Caco-2 (cell line): ENCODE measurements at places on chromosomes 1 and 21. TPM values are rescaled to one million over a fixed set of nuclear protein-coding genes. Genes with fewer than 3 reads are reported as not detected.

DNA sequence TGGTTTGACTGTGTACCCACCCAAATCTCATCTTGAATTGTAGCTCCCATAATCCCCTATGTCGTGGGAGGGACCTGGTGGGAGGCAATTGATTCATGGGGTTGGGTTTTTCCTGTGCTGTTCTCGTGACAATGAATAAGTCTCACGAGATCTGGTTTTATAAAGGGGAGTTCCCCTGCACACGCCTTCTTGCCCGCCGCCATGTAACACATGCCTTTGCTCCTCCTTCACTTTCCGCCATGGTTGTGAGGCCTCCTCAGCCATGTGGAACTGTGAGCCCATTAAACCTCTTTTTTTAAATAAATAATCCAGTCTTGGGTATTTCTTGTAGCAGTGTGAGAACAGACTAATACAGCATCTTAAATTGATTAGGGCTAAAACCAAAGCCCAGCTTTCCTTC lies 22.6 kb upstream of the RERE start:
- DNase-seq, result no peak
- no peak overlapping the region for H3K4me3 ChIP-seq
- H3K27ac ChIP-seq, result no peak overlapping the region
- H3K27me3 ChIP-seq, result no peaks in the 10 kb centered on the region
- no peaks in the 10 kb centered on the region for H3K4me1 ChIP-seq

- H3K27me3 ChIP-seq, result no peaks in the 10 kb centered on the region; the same call in 1 of the 2 replicates
- no peak overlapping the region for H3K4me3 ChIP-seq
- DNase-seq, result no peak
- no peaks in the 10 kb centered on the region for H3K4me1 ChIP-seq
These were observed 80.6 kb downstream of the DISP3 start for GRCh38 chr1:11559591-11559970.

DNA sequence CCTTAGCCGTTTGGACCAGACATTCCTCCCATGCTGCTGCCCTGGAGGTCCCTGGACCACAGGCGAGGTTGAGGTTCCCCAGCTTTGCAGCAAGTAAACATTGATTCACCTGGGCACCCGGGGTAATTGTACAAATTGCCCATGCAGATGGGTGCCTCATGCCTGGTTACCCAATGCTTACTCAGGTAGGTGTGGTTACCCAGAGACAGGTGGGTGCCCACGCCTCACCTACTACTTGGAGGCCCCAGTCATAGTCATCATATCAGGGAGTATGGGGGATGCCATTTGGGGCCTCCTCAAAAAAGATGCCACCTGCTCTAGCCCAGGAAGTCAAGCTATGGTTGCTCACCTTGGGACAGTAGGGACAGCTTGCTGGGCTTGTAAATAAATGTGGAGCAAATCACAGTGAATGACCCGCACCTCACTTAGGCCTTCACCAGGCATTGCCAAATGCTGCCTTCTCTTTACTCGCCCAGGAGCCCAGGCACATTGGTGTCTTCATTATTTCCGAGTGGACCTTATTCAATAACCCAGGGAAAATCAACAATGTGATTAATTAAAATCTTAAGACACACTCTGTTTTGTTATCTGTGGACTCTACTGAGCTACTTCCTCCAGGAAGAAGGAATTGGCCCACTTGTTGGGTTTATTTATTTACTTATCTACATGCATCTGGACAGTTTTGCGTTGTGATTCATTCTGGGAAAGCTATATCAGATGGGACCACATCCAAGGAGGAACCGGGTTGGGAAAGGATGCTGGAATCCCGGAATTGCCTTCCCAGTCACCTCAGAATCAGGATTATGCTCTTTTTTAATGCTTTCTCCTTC lies 35.6 kb upstream of the GRHL3 start:
- H3K27ac ChIP-seq, result no peak overlapping the region
- H3K4me3 ChIP-seq, result no peak overlapping the region
- no peak for DNase-seq
- H3K4me1 ChIP-seq, result no peaks in the 10 kb centered on the region
- no peaks in the 10 kb centered on the region for H3K27me3 ChIP-seq

DNA sequence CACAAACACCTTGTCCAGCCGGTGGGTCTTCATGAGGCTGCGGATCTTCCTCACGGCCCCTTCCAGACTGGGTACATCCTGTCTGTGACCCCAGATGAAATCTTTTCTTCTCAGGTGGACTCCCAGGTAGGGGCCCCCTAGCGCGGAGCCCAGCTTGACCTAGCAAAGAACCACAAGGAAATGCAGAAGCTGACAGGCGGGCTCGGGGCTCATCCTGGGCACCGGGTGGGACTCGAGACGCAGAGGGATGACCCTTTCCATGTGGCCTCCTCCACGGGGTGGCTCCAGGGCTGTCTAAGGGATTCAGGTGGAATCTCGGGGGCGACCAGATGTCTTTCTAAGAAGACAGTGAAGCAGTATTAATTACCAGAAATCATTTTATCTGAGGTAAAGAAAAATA lies 17.8 kb downstream of the POFUT2 start:
- H3K4me3 ChIP-seq, result no peak overlapping the region
- DNase-seq, result no peak
- H3K27me3 ChIP-seq, result no peaks in the 10 kb centered on the region

- peaks cover 11% of the 10 kb centered on the region for H3K4me1 ChIP-seq
- H3K27me3 ChIP-seq, result no peaks in the 10 kb centered on the region
- H3K36me3 ChIP-seq, result no peaks in the 10 kb centered on the region
- no peak overlapping the region for H3K4me3 ChIP-seq
These were observed 10.3 kb downstream of the DONSON start for GRCh38 chr21:33578214-33578613.

Gene TNFSF4
- 1.3 and 1.7 TPM in 2 replicates for total RNA-seq

DNA sequence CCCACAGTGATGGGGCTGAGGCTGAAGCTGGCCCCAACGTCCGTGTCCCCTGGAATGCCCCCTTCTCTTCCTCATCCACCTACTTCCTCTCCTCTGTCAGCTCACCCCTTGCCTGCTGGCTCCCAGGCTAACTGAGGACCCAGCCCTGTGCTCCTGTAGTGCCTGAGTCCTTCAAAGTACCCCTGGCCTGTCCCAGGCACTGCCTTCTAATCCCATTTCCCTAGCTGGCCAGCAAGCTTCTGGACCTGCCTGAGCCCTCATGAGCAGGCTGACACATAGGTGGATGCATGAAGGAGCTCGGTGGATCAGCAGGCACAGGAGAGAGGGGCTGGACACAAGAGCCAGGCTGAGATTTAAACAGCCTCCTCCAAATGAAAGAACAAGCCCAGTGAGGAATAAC lies 650.8 kb downstream of the NPHP4 start:
- H3K4me3 ChIP-seq, result no peak overlapping the region
- no peak overlapping the region for H3K27ac ChIP-seq
- H3K36me3 ChIP-seq, result no peaks in the 10 kb centered on the region

- H3K27me3 ChIP-seq, result no peaks in the 10 kb centered on the region
- no peak for DNase-seq
- no peaks in the 10 kb centered on the region for H3K4me1 ChIP-seq
- H3K27ac ChIP-seq, result peak overlapping the region; percentile 55
- H3K4me3 ChIP-seq, result no peak overlapping the region
These were observed 12.2 kb upstream of the RGS16 start for GRCh38 chr1:182616130-182617013.

DNA sequence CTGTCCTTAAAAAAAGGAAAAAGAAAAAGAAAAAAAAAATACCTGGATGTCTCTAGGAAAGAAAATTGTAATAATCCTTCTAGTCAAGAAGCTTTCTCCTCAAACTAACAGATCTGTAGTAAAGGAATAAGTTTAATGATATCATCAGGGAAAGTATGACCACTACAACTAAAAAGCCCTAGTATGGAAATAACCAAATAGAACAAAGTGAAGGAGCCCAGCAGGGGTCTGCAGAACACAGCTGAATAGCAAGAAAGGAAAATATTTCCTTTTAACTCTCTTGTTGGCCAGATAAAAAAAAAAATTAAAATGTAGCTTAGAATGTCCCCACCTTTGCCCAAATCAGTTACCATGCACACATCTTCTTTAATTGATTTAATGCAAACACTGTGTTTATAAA lies 43.2 kb downstream of the PRRX1 start:
- no peak overlapping the region for H3K4me3 ChIP-seq
- H3K27me3 ChIP-seq, result no peaks in the 10 kb centered on the region
- no peaks in the 10 kb centered on the region for H3K4me1 ChIP-seq
- no peak overlapping the region for H3K27ac ChIP-seq
- no peaks in the 10 kb centered on the region for H3K36me3 ChIP-seq

DNA sequence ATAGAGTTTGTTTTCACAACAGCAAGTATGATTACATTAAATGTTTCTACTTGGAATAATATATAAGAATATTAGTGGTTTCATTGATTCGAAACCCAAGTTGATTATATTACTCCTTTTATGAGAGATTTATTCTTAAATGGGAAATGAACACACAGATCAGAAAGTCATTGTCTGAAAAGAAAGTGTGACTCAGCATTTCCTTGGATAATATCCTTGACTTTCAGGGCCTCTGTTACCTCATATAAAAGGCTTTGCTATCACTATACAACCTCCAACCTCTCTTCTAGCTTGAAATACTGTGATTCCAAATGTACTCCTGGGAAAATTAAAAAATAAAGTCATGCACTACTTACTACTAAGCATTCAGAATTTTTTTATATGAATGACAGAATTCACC lies 295.3 kb upstream of the LYPLAL1 start:
- no peak for DNase-seq
- no peak overlapping the region for H3K4me3 ChIP-seq
- no peaks in the 10 kb centered on the region for H3K36me3 ChIP-seq
- no peak overlapping the region for H3K27ac ChIP-seq
- H3K27me3 ChIP-seq, result no peaks in the 10 kb centered on the region
- H3K4me1 ChIP-seq, result no peaks in the 10 kb centered on the region

Gene LDLRAD2
- total RNA-seq, result not detected in 2 replicates

DNA sequence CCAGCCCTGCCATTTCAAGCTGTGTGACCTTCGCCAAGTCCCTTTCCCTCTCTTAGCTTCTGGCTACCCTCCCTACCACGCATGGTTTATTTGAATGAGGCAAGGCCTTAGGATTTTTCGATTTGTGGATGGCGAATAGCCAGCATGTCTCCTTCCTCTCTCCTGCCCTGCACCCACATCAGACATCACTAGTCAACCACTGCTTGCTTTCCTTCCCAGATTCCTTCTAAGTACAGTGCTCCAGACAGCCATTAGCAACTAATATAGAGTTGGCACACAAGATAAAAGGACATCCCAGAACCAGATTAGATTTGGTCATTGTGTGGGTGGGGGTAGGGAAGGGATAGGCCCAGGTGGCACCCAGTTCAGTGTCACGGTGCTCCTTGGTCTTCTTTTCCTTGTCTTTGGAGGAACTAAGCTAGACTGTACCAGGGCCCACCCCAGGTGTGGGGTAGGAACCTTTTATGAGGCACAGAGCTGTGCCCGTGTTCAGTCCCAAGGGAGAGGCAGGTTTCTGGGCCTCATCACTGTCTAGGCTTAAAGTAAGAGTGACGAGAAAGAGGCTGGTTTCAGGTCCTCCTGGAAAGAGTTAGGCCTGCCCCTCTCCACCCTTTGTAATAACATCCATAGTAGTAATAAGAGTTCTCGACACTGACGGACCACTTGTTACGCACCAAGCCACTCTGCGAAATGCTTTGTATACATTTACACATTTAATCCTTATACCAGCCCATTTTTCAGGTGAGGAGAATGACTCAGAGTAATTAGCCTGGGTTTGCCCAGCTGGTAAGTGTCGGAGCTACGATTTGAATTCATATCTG lies 8.6 kb downstream of the ALPL start:
- no peaks in the 10 kb centered on the region for H3K27me3 ChIP-seq
- no peak overlapping the region for H3K27ac ChIP-seq
- no peaks in the 10 kb centered on the region for H3K4me1 ChIP-seq
- no peak overlapping the region for H3K4me3 ChIP-seq
- H3K36me3 ChIP-seq, result no peaks in the 10 kb centered on the region
- no peak for DNase-seq

- no peak overlapping the region for H3K27ac ChIP-seq
- no peaks in the 10 kb centered on the region for H3K36me3 ChIP-seq
- H3K4me1 ChIP-seq, result peaks cover 7% of the 10 kb centered on the region; the same call in 1 of the 2 replicates
- H3K27me3 ChIP-seq, result no peaks in the 10 kb centered on the region
These were observed 8.9 kb upstream of the CTSE start for GRCh38 chr1:206032380-206033140.

Gene IL23R
- not detected in 2 replicates for total RNA-seq

Gene WARS2
- total RNA-seq, result 11.9 and 12.1 TPM in 2 replicates

DNA sequence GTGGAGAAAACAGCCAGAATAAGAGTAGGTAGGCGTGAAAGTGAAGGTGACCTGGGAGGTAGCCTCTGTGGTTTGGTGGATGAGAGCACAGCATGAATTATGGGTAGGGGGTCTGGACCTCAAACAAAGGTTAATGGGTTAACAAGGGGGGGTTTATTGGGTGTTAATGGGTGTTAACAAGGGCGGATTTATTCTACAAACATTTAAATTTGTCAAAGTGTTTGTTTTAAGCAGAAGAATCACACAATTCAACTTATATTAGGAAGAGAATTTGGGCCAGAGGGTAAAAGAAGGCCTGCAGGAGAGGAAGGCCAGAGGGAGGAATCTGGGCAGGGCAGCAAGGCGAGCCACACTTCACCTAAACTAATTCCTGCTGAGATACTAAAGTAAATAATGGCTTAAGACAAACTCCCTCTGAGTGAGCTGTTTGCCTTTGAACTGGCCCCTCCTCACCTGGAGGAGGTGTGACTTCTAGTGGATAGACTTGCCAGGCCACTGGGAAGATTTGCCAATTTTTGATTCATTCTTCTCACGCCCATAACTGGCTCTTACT lies 191.7 kb downstream of the GIPC2 start:
- peaks cover 8% of the 10 kb centered on the region for H3K4me1 ChIP-seq
- no peaks in the 10 kb centered on the region for H3K27me3 ChIP-seq
- no peaks in the 10 kb centered on the region for H3K36me3 ChIP-seq
- no peak overlapping the region for H3K4me3 ChIP-seq
- peak; percentile 63 for DNase-seq

DNA sequence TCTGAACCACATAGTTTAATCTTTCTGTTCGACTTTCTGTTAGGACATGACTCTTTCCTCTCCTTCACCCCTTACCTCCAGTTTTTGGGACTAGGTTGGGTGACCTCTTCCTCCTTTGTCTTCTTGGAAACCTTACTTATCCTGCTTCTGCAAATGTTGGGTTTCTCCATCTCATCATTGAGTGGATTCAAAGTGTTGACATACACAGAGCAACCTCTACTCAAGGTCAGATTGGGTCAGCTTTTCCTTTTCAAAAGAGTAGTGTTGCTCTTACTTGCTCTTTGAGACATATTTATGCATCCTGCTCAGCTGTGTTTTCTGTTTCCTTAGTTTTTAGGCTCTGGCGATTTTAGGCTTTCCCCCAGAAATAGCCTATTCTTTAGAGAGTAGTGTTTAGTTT lies 3.7 kb downstream of the CAMTA1 start:
- H3K4me3 ChIP-seq, result no peak overlapping the region
- H3K4me1 ChIP-seq, result no peaks in the 10 kb centered on the region
- no peaks in the 10 kb centered on the region; the same call in 1 of the 2 replicates for H3K36me3 ChIP-seq

Gene LCE1A
- total RNA-seq, result not detected in 2 replicates

Gene POU3F1
- total RNA-seq, result not detected in 2 replicates

Gene CLCA4
- total RNA-seq, result not detected in 2 replicates

Gene MX2
- 0.63 and 0.84 TPM in 2 replicates for total RNA-seq
